Liver (tissue), 10 donors: ENCODE measurements at places on chromosomes 2 and 18. TPM values are rescaled to one million over a fixed set of nuclear protein-coding genes. Genes with fewer than 3 reads are reported as not detected.

DNA sequence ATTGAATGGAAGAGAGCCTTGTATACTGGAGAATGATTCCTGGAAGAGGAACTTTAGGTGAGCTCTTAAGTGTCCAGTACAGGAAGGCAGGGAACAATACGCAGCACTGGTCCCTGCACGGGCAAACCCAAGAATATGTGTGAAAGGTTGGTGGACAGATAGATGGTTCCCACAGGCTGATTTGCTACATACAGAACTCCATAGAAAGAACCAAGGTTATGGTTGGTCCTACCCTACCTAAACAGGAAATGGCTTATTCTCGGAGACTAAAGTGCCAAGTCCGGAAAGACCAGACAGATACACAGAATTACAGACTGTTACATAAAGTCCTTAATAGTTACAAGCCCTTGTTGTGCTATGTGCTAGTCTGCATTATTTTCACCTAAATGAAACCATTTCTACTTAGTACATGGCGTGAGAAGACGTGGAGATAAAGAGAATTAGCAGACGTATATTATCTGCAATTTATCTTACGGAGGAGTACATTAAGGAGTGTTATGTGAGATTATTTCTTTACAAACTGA, 1.2 kb downstream of the REV1 start:
- DNase-seq = no peak
- no peaks in the 10 kb centered on the region for H3K36me3 ChIP-seq
- H3K27ac ChIP-seq = peak overlapping the region; percentile 83
- H3K4me1 ChIP-seq = peaks cover 17% of the 10 kb centered on the region
- H3K4me3 ChIP-seq = peak overlapping the region; percentile 94
- no peaks in the 10 kb centered on the region for H3K27me3 ChIP-seq

DNA sequence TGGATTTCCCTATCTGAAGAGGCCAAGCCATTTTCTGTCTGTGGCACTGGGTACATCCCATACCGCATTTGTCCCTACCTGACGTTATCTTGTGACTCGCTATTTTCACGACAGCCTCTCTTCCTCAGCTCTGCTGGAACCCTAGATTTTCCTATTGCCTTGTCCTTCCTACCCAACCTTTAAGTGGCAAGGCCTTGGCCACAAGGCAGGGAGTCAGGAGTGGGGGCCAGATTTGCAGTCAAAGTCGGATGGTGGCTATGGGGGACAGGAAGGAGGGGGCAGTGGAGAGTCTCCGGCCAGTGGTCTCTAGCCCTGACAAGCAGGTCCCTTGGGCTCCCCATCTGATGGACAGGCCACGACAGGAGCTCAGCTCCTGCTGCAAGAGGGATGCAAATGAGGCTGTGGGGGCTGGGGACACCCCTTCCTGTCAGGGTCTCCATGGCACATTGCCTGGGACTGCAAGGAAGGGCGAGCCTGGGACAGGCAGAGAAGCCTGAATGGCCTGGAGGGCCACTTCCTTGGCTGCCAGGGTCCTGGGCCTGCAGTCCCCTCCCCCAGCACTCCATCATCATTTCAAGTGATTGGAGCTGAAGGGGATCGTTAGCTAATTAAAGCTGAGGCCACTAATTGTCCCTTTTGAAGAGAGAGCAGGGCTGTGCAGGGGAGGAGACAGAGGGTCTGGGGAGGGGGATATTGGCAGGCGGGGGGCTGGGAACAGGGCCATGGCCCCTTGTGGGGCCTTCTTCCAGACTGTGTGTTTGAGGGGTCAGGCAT, 6.3 kb upstream of the ECEL1 start:
- H3K4me3 ChIP-seq = no peak overlapping the region
- no peak overlapping the region for H3K27ac ChIP-seq
- DNase-seq = no peak
- H3K4me1 ChIP-seq = no peaks in the 10 kb centered on the region
- no peaks in the 10 kb centered on the region for H3K27me3 ChIP-seq

- no peaks in the 10 kb centered on the region for H3K27me3 ChIP-seq
- no peaks in the 10 kb centered on the region for H3K4me1 ChIP-seq
- H3K27ac ChIP-seq = no peak overlapping the region
- no peak for DNase-seq
- H3K4me3 ChIP-seq = no peak overlapping the region
Measured at GRCh38 chr2:219980638-219981037, 353.2 kb downstream of the SLC4A3 start.

- H3K36me3 ChIP-seq = no peaks in the 10 kb centered on the region
- no peak overlapping the region for H3K4me3 ChIP-seq
- H3K27ac ChIP-seq = no peak overlapping the region
- no peaks in the 10 kb centered on the region for H3K27me3 ChIP-seq
- H3K4me1 ChIP-seq = peaks cover 4% of the 10 kb centered on the region
Measured at GRCh38 chr2:8189316-8189715, 492.5 kb upstream of the ID2 start.

DNA sequence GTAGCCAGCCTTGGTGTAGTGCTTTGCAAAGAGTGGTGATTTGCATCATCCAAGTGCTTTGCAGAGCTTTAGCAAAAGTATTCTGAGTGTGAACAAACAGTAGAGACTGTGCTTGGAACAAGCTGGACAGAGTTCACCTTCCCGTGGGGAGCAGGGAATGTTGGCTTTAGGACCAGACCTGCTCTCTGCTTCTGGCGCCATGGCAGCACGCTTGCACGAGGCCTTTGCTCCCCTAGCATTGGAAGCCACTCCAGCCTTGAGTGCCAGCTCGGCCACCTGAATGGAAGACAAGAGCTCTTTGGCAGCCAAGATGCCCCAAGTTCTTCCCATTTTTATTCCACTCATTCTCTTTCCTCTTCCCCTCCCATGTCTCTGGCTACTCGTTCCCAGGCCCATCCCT, 250.8 kb upstream of the OSR1 start:
- H3K27ac ChIP-seq = no peak overlapping the region
- no peaks in the 10 kb centered on the region for H3K36me3 ChIP-seq
- H3K4me1 ChIP-seq = no peaks in the 10 kb centered on the region
- no peak for DNase-seq

- no peak overlapping the region for H3K4me3 ChIP-seq
- no peak for DNase-seq
- no peak overlapping the region for H3K27ac ChIP-seq
Measured at GRCh38 chr2:133146893-133147292, 421.4 kb downstream of the NCKAP5 start.

- peaks cover 39% of the 10 kb centered on the region for H3K4me1 ChIP-seq
- DNase-seq = no peak
- peaks cover 4% of the 10 kb centered on the region for H3K36me3 ChIP-seq
Measured at GRCh38 chr2:157741819-157742484, 113.3 kb upstream of the ACVR1C start.

DNA sequence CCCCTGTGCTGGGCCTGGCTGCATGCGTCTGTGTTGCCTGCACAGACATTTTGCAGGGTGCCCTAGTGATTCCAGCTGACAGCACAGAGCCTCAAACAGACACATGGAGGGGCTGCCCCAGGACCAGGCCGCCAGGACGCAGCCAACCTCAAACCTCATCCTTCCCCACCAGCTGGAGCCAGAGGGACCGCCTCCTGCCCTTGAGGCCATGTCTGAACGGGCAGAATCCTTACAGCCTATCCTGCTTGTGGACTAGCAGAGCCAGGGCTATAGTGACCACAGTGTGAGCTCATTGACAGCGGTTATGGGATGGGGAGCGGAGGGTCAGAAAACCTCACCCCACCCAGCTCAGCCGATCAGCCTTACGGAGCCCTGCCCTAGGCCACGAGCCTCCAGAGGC, 22.4 kb downstream of the ODC1 start:
- H3K36me3 ChIP-seq = peaks cover 56% of the 10 kb centered on the region
- no peak overlapping the region for H3K27ac ChIP-seq
- no peaks in the 10 kb centered on the region for H3K4me1 ChIP-seq
- no peak overlapping the region for H3K4me3 ChIP-seq
- no peak for DNase-seq

GRCh38 chr2:134235510-134236144, 18.2 kb upstream of the MGAT5 start:
- H3K4me1 ChIP-seq = no peaks in the 10 kb centered on the region
- no peaks in the 10 kb centered on the region for H3K36me3 ChIP-seq
- no peaks in the 10 kb centered on the region for H3K27me3 ChIP-seq
- H3K4me3 ChIP-seq = no peak overlapping the region
- H3K27ac ChIP-seq = no peak overlapping the region

GRCh38 chr2:100359576-100359975, 37.3 kb upstream of the LONRF2 start:
- H3K4me3 ChIP-seq = no peak overlapping the region
- DNase-seq = no peak
- H3K27ac ChIP-seq = no peak overlapping the region
- no peaks in the 10 kb centered on the region for H3K36me3 ChIP-seq
- H3K27me3 ChIP-seq = no peaks in the 10 kb centered on the region
- H3K4me1 ChIP-seq = no peaks in the 10 kb centered on the region

GRCh38 chr18:58590839-58591238, 38.1 kb downstream of the ALPK2 start:
- no peak overlapping the region for H3K4me3 ChIP-seq
- H3K27me3 ChIP-seq = no peaks in the 10 kb centered on the region
- H3K36me3 ChIP-seq = no peaks in the 10 kb centered on the region
- H3K4me1 ChIP-seq = peaks cover 24% of the 10 kb centered on the region

- DNase-seq = peak; percentile 8
- H3K4me1 ChIP-seq = no peaks in the 10 kb centered on the region
- no peak overlapping the region for H3K4me3 ChIP-seq
Measured at GRCh38 chr2:236859908-236860307, 225.8 kb upstream of the COPS8 start.

DNA sequence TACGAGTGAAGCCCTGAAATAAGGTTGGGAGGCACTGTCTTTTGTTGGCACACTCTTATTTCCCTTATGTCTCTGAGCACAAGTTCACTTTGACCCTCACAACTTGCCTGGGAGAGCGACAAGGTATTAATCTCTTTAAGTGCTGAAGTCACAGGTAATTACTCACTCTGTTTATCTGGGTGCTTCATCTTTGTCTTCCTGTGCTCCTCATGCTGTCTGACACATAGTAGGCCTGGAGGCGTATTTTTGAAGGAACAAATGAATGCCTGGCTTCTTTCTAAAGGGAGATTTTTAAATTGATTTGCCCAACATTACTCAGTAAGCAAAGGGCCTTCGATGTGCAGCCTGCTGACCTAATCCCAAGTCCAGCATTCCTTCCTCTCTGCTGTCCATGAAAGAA, 507.1 kb upstream of the TNP1 start:
- no peak for DNase-seq
- no peak overlapping the region for H3K27ac ChIP-seq

GRCh38 chr18:42113529-42114191, 158.6 kb downstream of the PIK3C3 start:
- no peak overlapping the region for H3K27ac ChIP-seq
- H3K4me1 ChIP-seq = no peaks in the 10 kb centered on the region
- H3K36me3 ChIP-seq = no peaks in the 10 kb centered on the region
- DNase-seq = no peak
- H3K4me3 ChIP-seq = no peak overlapping the region
- no peaks in the 10 kb centered on the region for H3K27me3 ChIP-seq

- no peaks in the 10 kb centered on the region for H3K36me3 ChIP-seq
- DNase-seq = no peak
- H3K4me3 ChIP-seq = no peak overlapping the region
- no peak overlapping the region for H3K27ac ChIP-seq
- no peaks in the 10 kb centered on the region for H3K27me3 ChIP-seq
Measured at GRCh38 chr2:126652323-126652891, 3.6 kb upstream of the GYPC start.

DNA sequence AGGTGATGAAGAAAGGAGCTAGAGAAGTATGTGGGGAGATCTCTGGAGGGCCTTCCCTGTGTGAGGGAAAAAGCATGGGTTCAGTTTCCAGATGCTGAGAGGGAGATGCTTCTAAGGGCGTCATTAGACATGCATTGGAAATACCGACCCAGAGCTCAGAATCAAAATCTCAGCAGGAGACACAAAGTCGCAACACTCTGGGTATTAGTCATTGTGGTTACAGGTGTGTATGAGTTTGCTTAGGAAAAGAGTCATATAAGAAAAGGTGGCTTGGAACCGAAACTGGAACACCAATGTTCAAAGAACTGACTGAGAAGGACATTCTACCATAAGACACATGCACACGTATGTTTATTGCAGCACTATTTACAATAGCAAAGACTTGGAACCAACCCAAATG, 477.1 kb downstream of the FBXO15 start:
- no peak for DNase-seq
- no peaks in the 10 kb centered on the region for H3K36me3 ChIP-seq
- no peak overlapping the region for H3K4me3 ChIP-seq
- H3K4me1 ChIP-seq = no peaks in the 10 kb centered on the region
- no peak overlapping the region for H3K27ac ChIP-seq

- H3K36me3 ChIP-seq = no peaks in the 10 kb centered on the region
- no peak overlapping the region for H3K27ac ChIP-seq
- no peaks in the 10 kb centered on the region for H3K4me1 ChIP-seq
- no peak overlapping the region for H3K4me3 ChIP-seq
- no peaks in the 10 kb centered on the region for H3K27me3 ChIP-seq
- DNase-seq = no peak
Measured at GRCh38 chr18:50009773-50010335, 185.1 kb downstream of the MYO5B start.

GRCh38 chr2:176188774-176189680, 559 bp downstream of the HOXD1 start:
- DNase-seq = no peak
- peaks cover 19% of the 10 kb centered on the region for H3K4me1 ChIP-seq
- peaks cover 4% of the 10 kb centered on the region for H3K27me3 ChIP-seq

GRCh38 chr2:101230541-101231001, 22.1 kb upstream of the CNOT11 start:
- H3K4me3 ChIP-seq = no peak overlapping the region
- peaks cover 3% of the 10 kb centered on the region for H3K4me1 ChIP-seq
- H3K27me3 ChIP-seq = no peaks in the 10 kb centered on the region
- no peaks in the 10 kb centered on the region for H3K36me3 ChIP-seq

DNA sequence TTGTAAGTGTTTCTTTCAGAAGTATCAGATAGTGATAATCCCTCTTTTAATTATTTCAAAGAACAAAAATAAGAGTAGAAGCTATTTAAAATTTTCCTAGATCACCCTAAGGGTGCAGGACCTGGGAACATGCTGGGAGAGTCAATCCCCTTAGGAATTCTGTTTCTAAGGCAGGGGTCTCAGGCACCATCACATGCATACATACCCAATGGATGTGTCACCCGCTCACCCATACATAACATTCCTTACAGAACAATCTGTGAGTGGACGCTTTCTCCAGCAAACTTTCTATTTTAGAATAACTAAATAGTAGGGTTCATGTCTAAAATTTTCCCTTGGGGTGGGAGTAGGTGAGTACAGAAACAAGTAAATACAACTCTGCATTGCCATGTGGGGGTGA, 8.4 kb downstream of the DSEL start:
- DNase-seq = no peak
- H3K36me3 ChIP-seq = no peaks in the 10 kb centered on the region
- H3K27me3 ChIP-seq = no peaks in the 10 kb centered on the region
- H3K27ac ChIP-seq = no peak overlapping the region
- no peak overlapping the region for H3K4me3 ChIP-seq
- H3K4me1 ChIP-seq = no peaks in the 10 kb centered on the region

The HOXD12 gene
- not detected for polyA plus RNA-seq

The ADRA2B gene
- 3.7 TPM for polyA plus RNA-seq

The TUBA3E gene
- polyA plus RNA-seq = 0.05 TPM

The MMADHC gene
- 67.8 TPM for polyA plus RNA-seq

The CCT4 gene
- polyA plus RNA-seq = 37.8 TPM

The REG3G gene
- not detected for polyA plus RNA-seq

The PROC gene
- 305 TPM for polyA plus RNA-seq

The ARHGAP25 gene
- polyA plus RNA-seq = 3.5 TPM
